ENCODE measurements at places on chromosomes 16 and 17. TPM values are rescaled to one million over a fixed set of nuclear protein-coding genes. Genes with fewer than 3 reads are reported as not detected.

GRCh38 chr17:16980813-16981731, 9.2 kb upstream of the TNFRSF13B start:
- no peak overlapping the region for H3K27ac ChIP-seq
- no peak for DNase-seq
- no peaks in the 10 kb centered on the region for H3K36me3 ChIP-seq
- no peaks in the 10 kb centered on the region for H3K27me3 ChIP-seq
- H3K4me1 ChIP-seq = no peaks in the 10 kb centered on the region
- H3K4me3 ChIP-seq = no peak overlapping the region

- no peak overlapping the region for H3K4me3 ChIP-seq
- no peaks in the 10 kb centered on the region for H3K27me3 ChIP-seq
- H3K36me3 ChIP-seq = peaks cover 21% of the 10 kb centered on the region
- H3K27ac ChIP-seq = peak overlapping the region; percentile 40
Measured at GRCh38 chr16:50567651-50568050, 19.5 kb downstream of the NKD1 start.

DNA sequence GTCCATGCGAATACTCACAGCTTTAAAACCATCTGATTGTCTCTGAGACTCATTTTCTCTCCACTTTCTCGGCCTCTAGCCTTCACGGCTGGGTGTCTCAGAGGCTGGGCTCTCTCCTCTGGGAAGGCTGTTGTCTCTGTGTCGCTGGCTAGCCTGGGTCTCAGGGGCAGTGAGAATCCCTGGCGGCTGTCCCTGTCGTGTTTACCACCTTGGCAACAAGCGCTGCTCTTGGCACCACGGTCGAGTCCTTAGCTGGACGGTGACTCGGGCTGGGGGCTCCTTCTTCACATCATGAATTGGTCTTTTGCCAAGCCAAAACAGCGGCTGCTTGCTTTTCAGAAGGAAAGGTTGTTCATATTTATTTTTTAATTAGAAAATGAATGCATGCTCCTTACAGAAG, 81.1 kb downstream of the MSI2 start:
- no peaks in the 10 kb centered on the region for H3K27me3 ChIP-seq
- no peaks in the 10 kb centered on the region for H3K36me3 ChIP-seq
- no peaks in the 10 kb centered on the region for H3K4me1 ChIP-seq
- no peak for DNase-seq

DNA sequence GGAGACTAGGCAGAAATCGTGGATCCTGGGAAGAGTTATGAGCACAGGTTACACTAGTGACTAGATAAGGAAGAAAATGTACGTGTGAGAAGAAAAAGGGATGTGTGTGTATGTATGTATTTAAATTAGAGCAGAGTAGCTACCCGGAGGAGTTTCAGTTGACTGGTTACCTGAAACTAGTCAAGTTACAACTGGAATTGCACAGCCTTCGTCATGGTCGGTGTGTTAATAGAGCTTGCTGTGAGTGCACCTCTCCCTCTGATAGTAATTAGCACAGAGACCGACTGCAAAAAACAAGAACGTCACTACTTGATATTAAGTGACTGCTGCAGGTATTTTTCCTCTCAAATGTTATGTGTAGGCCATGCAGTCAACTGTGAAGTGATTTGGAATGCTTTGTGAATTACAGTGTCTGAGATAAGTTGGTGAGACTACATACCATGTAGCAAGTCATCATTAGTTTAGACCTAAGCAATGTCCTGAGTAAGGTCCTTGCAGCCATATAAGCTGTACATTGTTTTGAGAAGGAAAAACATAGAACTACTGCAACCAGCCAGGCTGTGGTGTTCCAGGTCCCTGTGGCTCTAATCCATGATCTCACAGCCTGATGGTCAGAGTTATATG, 95.7 kb downstream of the WNT3 start:
- no peak overlapping the region for H3K4me3 ChIP-seq
- H3K4me1 ChIP-seq = no peaks in the 10 kb centered on the region
- no peak overlapping the region for H3K27ac ChIP-seq
- no peaks in the 10 kb centered on the region for H3K36me3 ChIP-seq

- H3K27ac ChIP-seq = no peak overlapping the region
- H3K4me1 ChIP-seq = peaks cover 10% of the 10 kb centered on the region
- no peaks in the 10 kb centered on the region for H3K36me3 ChIP-seq
- DNase-seq = no peak
- H3K4me3 ChIP-seq = no peak overlapping the region
Measured at GRCh38 chr17:31541559-31541958, 150.1 kb downstream of the RAB11FIP4 start.

DNA sequence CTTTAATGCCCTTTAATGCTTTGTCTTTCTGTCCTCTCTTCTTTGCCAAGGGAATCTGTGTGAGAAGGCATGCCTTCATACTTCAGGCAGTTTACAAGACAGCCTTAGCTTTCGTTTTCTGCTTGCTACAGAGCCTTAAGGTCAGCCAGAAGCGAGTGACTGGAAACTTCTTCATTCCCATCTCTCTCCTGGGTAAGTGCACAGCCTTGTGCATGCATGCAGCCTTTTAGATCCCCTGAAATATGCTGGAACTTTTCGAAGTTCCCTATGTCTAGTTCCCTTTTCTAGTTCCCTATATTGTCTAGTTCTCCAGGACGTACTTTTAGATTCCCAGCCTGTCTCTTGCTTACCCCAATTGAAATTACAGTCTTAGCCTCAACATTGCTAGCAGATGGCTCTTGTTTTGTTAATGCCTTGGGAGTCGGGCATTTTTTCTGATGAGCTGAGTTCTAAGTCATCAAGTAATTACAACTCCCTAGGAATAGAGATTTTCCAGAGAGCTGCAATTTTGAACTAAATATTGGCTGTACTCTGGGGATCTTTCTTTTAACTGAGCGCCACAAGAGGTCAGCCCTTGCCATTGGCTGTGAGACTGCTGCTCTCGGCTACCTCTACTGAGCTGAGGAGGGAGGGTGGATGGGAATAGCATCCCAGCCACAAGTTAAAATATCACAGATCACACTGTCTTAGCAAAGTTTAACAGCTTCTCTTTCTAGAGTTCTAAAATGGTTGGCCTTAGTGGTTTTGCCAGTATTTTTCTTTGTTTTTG, 22.7 kb upstream of the PPM1D start:
- H3K4me3 ChIP-seq = peak overlapping the region; percentile 20
- H3K4me1 ChIP-seq = peaks cover 39% of the 10 kb centered on the region
- peak overlapping the region; percentile 79 for H3K27ac ChIP-seq
- H3K27me3 ChIP-seq = no peaks in the 10 kb centered on the region
- no peaks in the 10 kb centered on the region for H3K36me3 ChIP-seq
- peak; percentile 74 for DNase-seq

GRCh38 chr17:73432624-73433190, 120.9 kb upstream of the CDC42EP4 start:
- DNase-seq = no peak
- H3K36me3 ChIP-seq = no peaks in the 10 kb centered on the region
- H3K4me1 ChIP-seq = no peaks in the 10 kb centered on the region
- H3K27me3 ChIP-seq = no peaks in the 10 kb centered on the region
- H3K27ac ChIP-seq = no peak overlapping the region

- no peaks in the 10 kb centered on the region for H3K36me3 ChIP-seq
- no peak overlapping the region for H3K4me3 ChIP-seq
- DNase-seq = no peak
- H3K27me3 ChIP-seq = peaks cover 10% of the 10 kb centered on the region
- H3K27ac ChIP-seq = no peak overlapping the region
Measured at GRCh38 chr17:39591958-39592954, 15.5 kb downstream of the NEUROD2 start.

GRCh38 chr16:25941800-25942499, 250.2 kb downstream of the HS3ST4 start:
- no peak for DNase-seq
- no peaks in the 10 kb centered on the region for H3K36me3 ChIP-seq
- H3K4me3 ChIP-seq = no peak overlapping the region
- H3K4me1 ChIP-seq = no peaks in the 10 kb centered on the region
- no peak overlapping the region for H3K27ac ChIP-seq

DNA sequence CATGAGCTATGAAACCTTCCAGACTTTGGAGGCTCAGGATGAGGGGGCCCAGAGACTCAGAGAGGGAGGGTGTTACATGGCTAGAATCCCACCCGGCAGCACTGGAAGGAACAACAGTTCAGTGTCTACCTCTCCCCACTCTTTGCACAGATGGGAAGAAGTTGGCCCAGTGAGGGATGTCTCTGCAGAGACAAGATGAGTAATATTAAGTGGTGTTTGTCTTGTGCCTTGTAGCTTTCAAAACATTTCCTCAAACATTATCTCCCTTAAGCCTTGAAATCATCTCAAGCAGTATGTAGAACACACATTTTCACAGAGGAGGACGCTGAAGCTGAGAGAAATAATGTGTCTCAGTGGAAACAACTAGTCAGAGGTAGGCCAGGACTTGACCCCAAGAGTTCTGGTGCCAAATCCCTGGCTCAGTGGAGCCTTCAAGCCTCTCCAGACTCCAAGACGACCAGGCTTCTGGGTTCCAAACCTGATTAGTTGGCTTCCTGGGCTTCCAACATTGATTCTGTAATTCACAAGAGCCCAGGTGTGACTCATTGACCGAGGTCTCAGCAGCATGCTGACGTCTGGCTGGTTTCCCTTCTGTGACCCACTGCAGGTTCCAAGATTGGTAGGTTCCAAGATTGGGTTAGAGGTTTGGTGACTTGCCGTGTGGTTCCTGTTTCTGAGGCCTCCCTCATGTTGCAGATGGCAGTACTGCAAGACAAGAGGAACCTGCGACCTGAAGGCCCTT, 7.4 kb downstream of the RNF112 start:
- peak overlapping the region; percentile 46 for H3K27ac ChIP-seq
- H3K4me1 ChIP-seq = no peaks in the 10 kb centered on the region
- no peaks in the 10 kb centered on the region for H3K27me3 ChIP-seq

DNA sequence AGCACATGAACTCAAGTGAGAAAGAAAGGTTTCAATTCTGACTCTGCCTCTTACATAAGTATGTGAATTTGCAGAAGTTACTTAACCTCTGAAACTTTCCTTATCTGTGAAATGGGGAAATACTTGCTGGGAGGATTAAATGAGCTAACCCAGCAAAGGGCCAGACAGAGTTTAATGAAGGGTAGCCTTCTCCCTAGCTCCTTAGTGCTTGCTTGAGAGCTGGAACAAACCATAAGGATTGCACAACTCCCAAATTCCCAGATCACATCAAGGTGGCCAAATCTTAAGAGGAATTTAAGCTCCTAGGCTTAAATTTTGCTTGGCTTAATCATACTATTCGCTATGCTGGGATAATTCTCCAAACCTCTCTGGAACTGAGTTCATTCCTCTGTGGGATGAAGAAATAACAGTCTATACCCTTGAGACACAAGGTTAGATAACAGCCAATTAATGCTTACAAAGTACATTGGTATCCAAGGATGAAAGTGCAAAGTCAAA, 11.8 kb upstream of the WSB1 start:
- no peak for DNase-seq
- no peaks in the 10 kb centered on the region for H3K27me3 ChIP-seq
- H3K27ac ChIP-seq = no peak overlapping the region
- H3K4me1 ChIP-seq = no peaks in the 10 kb centered on the region
- no peaks in the 10 kb centered on the region for H3K36me3 ChIP-seq

The CDC42EP4 gene
- 87.6 TPM for total RNA-seq

The C16orf86 gene
- total RNA-seq = 24.7 TPM

The FOXN1 gene
- not detected for total RNA-seq

GRCh38 chr17:1484060-1484535, 8.4 kb downstream of the MYO1C start:
- H3K27ac ChIP-seq = peak overlapping the region; percentile 99
- H3K36me3 ChIP-seq = peaks cover 13% of the 10 kb centered on the region
- H3K4me3 ChIP-seq = no peak overlapping the region
- no peaks in the 10 kb centered on the region for H3K27me3 ChIP-seq
- no peak for DNase-seq
- H3K4me1 ChIP-seq = no peaks in the 10 kb centered on the region

DNA sequence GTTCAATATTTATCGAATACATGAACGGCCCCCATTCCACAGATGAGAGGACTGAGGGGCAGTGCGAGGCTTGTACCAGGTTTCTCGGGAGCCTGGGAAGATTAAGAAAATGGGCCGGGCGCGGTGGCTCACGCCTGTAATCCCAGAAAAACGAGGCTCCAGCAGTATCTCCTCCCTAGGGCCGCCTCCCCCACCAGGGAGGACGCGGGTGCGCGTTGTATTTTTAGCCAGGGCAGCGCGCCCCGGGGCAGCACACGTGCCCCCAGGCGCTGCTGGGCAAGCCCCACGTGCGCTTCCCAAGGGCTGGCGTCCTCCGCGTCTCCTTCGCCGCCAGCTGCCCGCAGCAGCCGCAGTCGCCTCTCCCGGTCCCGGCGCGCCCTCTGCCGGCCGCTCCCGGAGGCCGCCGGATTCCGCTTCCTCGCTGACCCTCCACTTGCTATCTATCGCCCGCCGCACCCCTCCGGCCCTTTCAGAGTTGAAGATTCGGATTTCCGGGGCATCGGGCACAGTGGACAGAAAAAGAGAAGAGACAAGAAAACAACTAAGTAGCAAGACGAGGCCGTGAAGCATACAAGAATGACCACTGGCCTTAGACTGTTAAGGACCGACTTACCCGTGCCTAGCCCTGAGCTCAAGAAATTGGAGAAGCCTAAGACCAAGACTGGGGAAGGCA, 1.9 kb upstream of the YBX2 start:
- peaks cover 37% of the 10 kb centered on the region for H3K27me3 ChIP-seq
- peaks cover 55% of the 10 kb centered on the region for H3K4me1 ChIP-seq
- no peaks in the 10 kb centered on the region for H3K36me3 ChIP-seq
- peak overlapping the region; percentile 80 for H3K27ac ChIP-seq

DNA sequence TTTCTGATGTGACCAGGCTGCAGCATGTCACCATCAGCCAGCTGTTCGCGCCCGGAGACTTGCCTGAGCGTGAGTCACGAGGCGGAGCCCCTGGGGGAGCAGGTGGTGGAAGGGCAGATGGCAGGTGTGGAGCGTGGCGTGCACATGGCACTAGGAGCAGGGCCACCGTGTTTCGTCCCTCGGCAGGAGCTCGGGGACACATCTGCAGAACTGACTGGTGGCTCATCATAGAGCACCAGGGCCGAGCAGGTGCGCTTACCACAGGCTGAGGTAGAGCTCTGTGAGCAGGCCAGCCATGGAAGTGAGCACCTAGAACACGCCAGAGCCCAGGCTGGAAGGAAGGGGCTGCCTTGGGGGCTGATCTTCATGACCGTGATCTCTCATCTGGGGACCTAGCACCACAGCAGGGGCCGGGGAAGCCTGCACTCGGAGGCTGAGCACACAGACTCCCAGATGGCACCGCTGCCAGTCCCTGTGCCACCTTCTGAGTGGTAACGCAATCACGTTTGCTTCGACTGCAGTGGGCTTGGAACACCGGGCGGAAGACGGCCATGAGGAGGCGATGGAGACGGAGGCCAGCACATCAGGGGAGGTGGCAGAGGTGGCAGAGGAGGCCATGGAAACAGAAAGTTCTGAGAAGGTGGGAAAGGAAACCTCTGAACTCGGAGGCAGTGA, 61.8 kb upstream of the ENDOV start:
- H3K4me3 ChIP-seq = no peak overlapping the region
- no peaks in the 10 kb centered on the region for H3K4me1 ChIP-seq
- no peak overlapping the region for H3K27ac ChIP-seq

GRCh38 chr16:1035066-1035415, 37.5 kb upstream of the SSTR5 start:
- no peak for DNase-seq
- H3K4me3 ChIP-seq = no peak overlapping the region
- no peaks in the 10 kb centered on the region for H3K4me1 ChIP-seq
- H3K27ac ChIP-seq = no peak overlapping the region

GRCh38 chr17:6996256-6997011, 585 bp downstream of the ALOX12 start:
- H3K4me3 ChIP-seq = no peak overlapping the region
- no peaks in the 10 kb centered on the region for H3K27me3 ChIP-seq
- H3K36me3 ChIP-seq = peaks cover 7% of the 10 kb centered on the region
- no peak overlapping the region for H3K27ac ChIP-seq
- H3K4me1 ChIP-seq = peaks cover 14% of the 10 kb centered on the region
- DNase-seq = no peak

GRCh38 chr17:78680436-78680835, 101.6 kb downstream of the CYTH1 start:
- DNase-seq = no peak
- no peaks in the 10 kb centered on the region for H3K27me3 ChIP-seq
- peak overlapping the region; percentile 47 for H3K27ac ChIP-seq
- H3K4me1 ChIP-seq = peaks cover 14% of the 10 kb centered on the region

The GRAP gene
- 9.6 TPM for total RNA-seq

Data from sigmoid colon (tissue), 7 donors.